ENCODE measurements at places on chromosomes 2 and 18. TPM values are rescaled to one million over a fixed set of nuclear protein-coding genes. Genes with fewer than 3 reads are reported as not detected.

DNA sequence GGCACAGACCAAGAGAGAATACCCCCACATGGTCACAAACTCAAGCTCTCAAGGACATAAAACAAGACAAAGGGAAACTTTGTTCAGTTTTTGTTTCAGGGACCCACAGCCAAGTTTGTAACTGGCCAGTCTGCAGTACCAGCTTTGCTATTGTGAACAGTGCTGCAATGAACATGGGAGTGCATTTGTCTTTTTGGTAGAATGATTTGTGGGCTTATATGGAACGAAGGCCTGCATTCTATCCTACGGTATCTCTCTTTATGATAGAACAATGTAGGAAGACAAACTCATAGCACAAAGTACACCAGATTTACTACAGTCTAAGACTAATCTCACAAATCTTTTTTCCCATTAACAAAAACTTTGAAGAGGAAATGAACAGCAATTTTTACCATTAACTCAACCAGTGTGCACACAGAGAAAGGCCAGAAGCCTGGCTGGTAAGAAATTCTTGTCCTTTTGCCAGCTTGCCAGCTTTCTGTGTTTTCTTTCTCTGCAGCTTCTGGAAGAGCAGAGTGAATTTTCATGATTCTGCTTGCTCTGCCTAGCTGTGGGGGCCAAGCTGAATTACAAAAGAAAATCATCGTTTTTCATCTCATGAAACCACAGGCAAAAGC is 37.1 kb upstream of the FEZ2 start:
- H3K4me1 ChIP-seq, result no peaks in the 10 kb centered on the region
- H3K36me3 ChIP-seq, result no peaks in the 10 kb centered on the region
- no peak overlapping the region for H3K27ac ChIP-seq
- DNase-seq, result no peak

DNA sequence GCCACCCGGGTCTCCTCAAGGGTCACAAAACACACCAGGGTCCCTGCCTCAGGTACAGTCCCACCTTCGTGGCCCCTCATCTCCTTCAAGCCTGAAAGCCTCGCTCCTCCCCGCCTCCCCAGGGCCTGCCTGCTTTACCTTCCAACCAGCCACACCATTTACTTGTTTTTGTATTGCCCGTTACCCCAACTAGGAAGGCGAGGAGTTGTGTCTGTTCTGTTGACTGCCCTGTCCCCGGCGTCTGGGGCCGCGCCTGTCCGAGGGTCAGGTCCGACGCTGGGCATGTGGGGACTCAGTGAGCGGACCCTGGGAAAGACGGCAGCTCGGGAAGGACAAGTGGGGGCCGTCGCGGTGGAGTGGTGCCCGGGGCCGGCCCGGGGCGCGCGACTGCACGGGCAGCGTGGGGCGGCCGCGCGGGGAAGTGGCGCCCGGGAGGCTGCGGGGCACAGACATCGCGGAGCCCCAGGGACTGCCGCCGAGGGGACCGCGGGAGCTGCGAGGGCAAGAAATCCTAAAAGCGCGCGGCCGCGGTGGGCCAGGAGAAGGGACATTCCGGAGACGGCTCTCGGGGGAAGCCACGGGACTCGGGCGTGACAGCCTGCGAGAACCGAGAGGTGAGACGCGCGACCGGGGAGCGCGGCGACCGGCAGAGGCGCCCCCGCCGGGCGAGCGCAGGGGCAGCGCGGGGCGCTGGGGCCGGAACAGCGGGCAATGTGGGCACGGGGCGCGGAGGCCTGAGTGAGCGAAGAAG is 797 bp upstream of the GRHL1 start:
- no peaks in the 10 kb centered on the region for H3K36me3 ChIP-seq
- peaks cover 18% of the 10 kb centered on the region for H3K4me1 ChIP-seq
- no peaks in the 10 kb centered on the region for H3K27me3 ChIP-seq
- H3K27ac ChIP-seq, result peak overlapping the region; percentile 77
- DNase-seq, result peak; percentile 43

- no peaks in the 10 kb centered on the region for H3K4me1 ChIP-seq
- no peaks in the 10 kb centered on the region for H3K27me3 ChIP-seq
- H3K4me3 ChIP-seq, result no peak overlapping the region
- H3K27ac ChIP-seq, result no peak overlapping the region
Measured at GRCh38 chr2:96484091-96484490, 21.1 kb downstream of the NEURL3 start.

DNA sequence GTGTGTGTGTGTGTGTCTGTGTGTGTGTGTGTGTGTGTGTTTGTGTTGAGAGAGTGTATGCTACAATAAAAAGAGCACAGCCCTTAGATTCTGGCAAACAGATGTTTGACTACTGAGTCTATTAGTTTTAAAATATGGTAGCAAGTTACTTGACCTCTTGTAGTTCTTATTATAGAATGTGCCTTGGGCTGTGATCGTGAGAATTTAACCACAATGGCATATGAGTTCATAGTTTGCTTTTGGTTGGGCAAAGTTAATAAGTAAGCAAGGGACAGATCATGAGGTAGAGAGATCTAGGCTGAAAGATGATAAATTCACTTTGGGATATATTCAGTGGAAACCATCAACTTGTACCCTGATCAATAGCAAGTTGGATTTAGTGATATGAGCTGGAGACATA is 334.3 kb upstream of the VWC2L start:
- H3K27ac ChIP-seq, result no peak overlapping the region
- DNase-seq, result no peak
- no peaks in the 10 kb centered on the region for H3K4me1 ChIP-seq
- no peak overlapping the region for H3K4me3 ChIP-seq
- no peaks in the 10 kb centered on the region for H3K27me3 ChIP-seq

GRCh38 chr2:74925361-74925786 is 33.1 kb upstream of the POLE4 start:
- no peak overlapping the region for H3K27ac ChIP-seq
- H3K4me1 ChIP-seq, result no peaks in the 10 kb centered on the region
- H3K4me3 ChIP-seq, result no peak overlapping the region
- no peak for DNase-seq
- no peaks in the 10 kb centered on the region for H3K36me3 ChIP-seq

DNA sequence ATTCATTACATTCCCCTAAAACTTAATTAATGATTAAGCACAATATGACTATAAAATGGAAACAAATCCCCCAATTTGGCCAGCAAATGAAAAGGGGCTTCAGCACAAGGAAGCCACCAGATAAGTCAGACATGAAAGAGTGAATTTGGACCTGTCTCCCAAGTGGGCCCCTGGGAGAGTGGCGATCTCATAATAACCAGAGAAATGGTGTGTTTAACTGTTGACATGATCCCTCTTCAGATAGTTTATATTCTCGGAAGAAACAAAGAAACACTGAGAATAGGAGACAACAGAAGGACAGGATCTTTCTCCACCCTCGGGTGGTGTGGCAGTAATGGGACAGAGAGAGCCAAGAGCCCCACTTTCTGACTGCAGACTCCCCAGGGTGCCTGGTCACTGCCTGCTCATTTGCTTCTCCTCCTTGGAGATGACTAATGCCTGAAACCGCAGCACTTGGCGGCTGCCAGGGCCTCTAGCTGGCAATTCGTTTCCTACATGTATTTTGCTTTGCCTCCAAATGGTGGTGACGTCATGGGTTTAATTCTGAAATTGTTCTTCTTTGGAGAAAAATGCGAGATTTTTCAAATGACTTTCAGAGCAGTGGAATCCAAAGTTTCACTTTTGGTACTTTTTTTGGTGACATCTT is 46.4 kb upstream of the SPP2 start:
- H3K36me3 ChIP-seq, result peaks cover 6% of the 10 kb centered on the region
- H3K4me3 ChIP-seq, result no peak overlapping the region
- no peaks in the 10 kb centered on the region for H3K27me3 ChIP-seq
- no peaks in the 10 kb centered on the region for H3K4me1 ChIP-seq

DNA sequence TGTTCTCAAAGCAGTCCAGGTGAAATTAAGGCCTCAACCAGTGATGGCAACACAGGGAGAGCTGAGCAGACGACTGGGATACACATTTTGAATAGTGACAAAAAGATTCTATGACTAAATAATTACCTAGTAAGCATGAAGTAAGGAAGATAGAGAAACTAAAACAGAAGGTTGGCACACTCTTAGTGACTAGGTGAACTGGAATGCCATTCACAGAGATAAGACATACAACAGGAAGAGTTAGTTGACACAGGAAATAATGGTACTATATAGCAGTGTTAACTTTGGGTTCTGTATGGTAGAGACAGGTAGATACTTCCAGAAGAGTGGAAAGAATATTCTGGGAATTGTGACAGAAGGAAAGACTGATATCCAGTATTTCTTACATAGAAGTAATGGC is 181.8 kb upstream of the NT5C1B start:
- no peak overlapping the region for H3K27ac ChIP-seq
- no peaks in the 10 kb centered on the region for H3K36me3 ChIP-seq
- no peaks in the 10 kb centered on the region for H3K27me3 ChIP-seq

GRCh38 chr18:71807586-71807985 is 736.6 kb downstream of the CBLN2 start:
- no peak overlapping the region for H3K27ac ChIP-seq
- H3K4me1 ChIP-seq, result no peaks in the 10 kb centered on the region
- H3K4me3 ChIP-seq, result no peak overlapping the region

DNA sequence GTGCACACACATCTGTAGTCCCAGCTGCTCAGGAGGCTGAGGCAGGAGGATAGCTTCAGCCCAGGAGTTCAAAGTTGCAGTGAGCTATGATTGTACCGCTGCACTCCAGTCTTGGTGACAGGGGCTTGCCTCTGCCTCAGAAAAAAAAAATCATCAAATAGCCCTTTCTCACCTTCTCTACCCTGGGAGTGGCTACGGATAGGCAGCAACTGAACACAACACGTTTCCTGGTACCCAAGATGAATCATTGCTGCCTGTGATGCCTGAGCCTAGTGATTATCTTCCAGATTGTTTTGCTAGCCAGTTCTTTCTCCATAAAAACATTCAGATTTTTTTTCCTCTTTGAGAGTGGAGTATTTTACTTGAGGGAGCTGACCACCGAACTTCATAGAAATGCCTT is 13.5 kb downstream of the INPP4A start:
- H3K27ac ChIP-seq, result no peak overlapping the region
- no peaks in the 10 kb centered on the region for H3K36me3 ChIP-seq
- H3K4me1 ChIP-seq, result peaks cover 6% of the 10 kb centered on the region
- H3K27me3 ChIP-seq, result no peaks in the 10 kb centered on the region
- no peak overlapping the region for H3K4me3 ChIP-seq

- H3K27ac ChIP-seq, result no peak overlapping the region
- H3K36me3 ChIP-seq, result no peaks in the 10 kb centered on the region
- H3K27me3 ChIP-seq, result no peaks in the 10 kb centered on the region
- DNase-seq, result peak; percentile 9
Measured at GRCh38 chr2:128260239-128261138, 58.2 kb downstream of the HS6ST1 start.

- no peaks in the 10 kb centered on the region for H3K36me3 ChIP-seq
- peak; percentile 16 for DNase-seq
- H3K4me3 ChIP-seq, result no peak overlapping the region
Measured at GRCh38 chr2:71939588-71940535, 207.8 kb downstream of the CYP26B1 start.

DNA sequence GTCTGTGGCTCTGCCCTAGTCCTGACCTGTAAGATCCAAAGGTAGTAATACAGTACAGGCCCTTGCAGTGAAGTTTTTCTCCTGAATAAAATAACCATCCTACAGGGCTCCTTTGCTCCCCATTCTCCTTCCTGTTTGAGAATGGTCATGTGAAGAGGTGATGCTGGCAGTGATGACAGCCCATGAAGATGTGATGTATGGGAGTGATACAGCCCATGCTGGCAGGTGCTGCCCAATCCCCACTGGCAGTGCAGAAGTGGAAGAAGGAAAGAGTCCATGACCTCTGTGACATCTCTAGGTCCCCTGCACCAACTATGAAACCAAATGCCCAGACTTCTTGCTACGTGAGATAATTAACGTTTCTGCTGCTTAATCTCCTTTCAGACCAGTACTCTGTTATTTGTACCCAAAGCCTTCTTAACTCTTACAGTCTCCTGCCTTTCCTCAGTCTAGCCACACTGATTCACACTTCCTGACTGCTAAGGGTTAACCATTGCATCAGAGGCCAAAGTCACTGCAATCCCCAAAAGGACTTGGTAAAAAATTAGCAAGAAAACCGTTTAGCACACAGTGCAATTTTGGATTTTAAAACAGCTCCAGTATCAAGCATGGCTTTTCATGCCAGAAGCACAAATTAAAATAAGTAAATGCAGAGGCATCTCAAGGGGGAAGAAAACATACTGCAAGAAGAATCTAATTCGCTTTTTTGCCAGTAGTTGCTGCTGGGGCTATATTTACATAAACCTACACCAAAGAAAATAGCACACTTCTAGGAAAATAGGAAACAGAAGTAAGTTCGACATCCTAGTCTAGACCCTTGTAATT is 98.0 kb downstream of the STK39 start:
- H3K4me1 ChIP-seq, result peaks cover 4% of the 10 kb centered on the region
- no peak overlapping the region for H3K4me3 ChIP-seq
- H3K27ac ChIP-seq, result no peak overlapping the region

DNA sequence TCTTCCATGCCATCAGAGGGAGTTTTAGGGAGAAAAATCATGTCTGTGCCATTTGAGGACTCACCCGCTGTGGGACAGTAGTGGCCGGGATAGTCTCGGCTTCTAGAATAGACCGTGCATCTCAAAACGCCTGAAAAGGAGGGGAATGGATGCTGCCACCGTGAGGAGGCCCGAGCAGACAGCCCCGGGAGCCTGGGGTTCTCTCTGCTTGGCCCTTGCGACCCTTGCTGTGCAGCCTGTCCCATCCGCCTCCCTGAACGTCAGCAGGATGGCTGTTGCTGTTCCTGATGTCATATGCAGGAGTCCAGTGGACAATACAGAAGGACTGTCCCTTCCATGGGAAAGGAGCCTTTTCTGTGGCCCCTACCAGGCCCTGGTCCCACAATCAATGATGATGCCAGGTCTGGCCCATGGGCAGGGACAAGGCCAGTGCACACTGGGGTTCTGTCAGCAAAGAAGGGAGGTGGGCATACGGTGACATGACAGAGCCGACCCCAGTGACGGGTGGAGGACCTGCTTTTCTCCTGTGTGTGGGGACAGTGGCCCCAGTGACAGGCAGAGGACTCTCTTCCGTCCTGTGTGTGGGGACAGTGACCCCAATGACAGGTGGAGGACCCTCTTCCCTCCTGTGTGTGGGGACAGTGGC is 58.8 kb downstream of the ACKR3 start:
- no peak overlapping the region for H3K4me3 ChIP-seq
- no peaks in the 10 kb centered on the region for H3K27me3 ChIP-seq
- DNase-seq, result no peak
- H3K4me1 ChIP-seq, result no peaks in the 10 kb centered on the region
- H3K36me3 ChIP-seq, result no peaks in the 10 kb centered on the region
- no peak overlapping the region for H3K27ac ChIP-seq

DNA sequence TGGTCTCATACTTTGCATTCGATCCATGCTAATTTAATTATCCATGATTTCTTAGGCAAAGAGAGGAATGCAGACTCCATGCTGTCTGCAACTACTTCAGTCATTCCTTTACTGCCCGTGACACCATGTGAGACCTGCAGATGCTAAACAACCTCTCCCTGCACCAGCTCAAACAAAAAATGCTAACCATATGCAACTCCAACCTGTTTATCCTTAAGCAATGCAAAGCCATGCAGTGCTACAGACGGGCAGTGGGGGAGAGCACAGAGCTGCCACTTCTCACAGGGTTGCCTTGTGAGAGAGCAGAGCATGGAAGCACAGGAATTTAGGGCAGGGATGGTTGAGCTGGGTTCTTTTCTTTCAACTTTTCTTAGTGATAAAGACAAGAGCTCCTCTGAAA is 74.9 kb upstream of the KLHL14 start:
- H3K4me1 ChIP-seq, result no peaks in the 10 kb centered on the region
- H3K36me3 ChIP-seq, result no peaks in the 10 kb centered on the region
- H3K27me3 ChIP-seq, result no peaks in the 10 kb centered on the region
- H3K4me3 ChIP-seq, result no peak overlapping the region

TRAK2 gene
- total RNA-seq, result 207 TPM

SERPINB12 gene
- total RNA-seq, result not detected

AGXT gene
- total RNA-seq, result 1,548 TPM

GRHL1 gene
- total RNA-seq, result 6.2 TPM

ANKAR gene
- total RNA-seq, result 3.6 TPM

ARID5A gene
- total RNA-seq, result 9.3 TPM

CNDP1 gene
- 8.2 TPM for total RNA-seq

EFR3B gene
- total RNA-seq, result 0.33 TPM

CDK15 gene
- under 0.01 TPM for total RNA-seq

DPP4 gene
- 14.4 TPM for total RNA-seq
